ENCODE measurements at places on chromosomes 6 and 20.

DNA sequence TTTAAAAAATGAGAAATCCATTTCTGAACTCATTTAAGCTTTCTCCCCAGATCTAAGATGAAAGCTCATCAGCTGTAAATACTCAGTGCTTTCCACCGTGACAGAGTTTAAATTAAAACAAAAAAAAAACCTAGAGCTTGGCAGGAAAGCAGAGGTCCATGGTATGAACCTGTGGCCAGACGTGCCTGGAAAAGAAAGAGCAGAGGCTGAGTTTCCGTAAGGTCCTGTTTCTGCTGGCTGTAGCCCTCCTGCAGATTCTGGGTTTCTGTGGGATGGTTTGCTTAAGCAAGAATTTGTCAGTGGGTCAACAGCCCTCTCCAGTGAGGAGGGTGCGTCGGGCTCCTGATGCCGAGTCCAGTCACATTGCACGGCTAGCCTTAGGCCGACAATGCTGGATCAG, 383.2 kb downstream of the SAMD5 start:
- no peak overlapping the region for H3K4me3 ChIP-seq
- no peaks in the 10 kb centered on the region for H3K27me3 ChIP-seq
- no peak for DNase-seq
- H3K4me1 ChIP-seq: no peaks in the 10 kb centered on the region
- no peaks in the 10 kb centered on the region for H3K36me3 ChIP-seq

- H3K4me1 ChIP-seq: peaks cover 10% of the 10 kb centered on the region
- H3K4me3 ChIP-seq: no peak overlapping the region
- no peak overlapping the region for H3K27ac ChIP-seq
- peaks cover 87% of the 10 kb centered on the region for H3K27me3 ChIP-seq
These were observed 231.1 kb upstream of the RNF24 start for GRCh38 chr20:4246428-4246827.

DNA sequence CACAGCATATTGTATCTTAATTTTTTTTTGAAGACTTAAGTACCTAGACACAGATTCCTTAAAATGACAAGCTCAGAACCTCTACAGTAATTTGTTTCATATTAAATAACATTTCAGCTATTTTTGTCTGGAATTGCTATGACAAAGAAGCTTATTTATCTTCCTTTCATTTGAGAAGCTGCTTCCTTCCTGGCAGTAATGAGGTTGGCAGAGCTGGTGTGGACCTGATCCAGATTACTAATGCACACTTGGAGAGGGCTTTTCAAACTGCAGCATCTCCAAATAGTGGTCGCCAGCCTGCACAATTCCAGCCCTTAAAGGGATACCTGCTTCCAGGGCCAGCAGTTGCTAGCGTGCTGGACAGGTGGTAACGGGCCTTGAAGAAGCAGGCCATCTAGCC, 12.1 kb downstream of the PTCHD4 start:
- H3K27ac ChIP-seq: no peak overlapping the region
- no peaks in the 10 kb centered on the region for H3K4me1 ChIP-seq
- no peak overlapping the region for H3K4me3 ChIP-seq
- H3K27me3 ChIP-seq: no peaks in the 10 kb centered on the region
- no peaks in the 10 kb centered on the region for H3K36me3 ChIP-seq

- DNase-seq: no peak
- peaks cover 4% of the 10 kb centered on the region for H3K36me3 ChIP-seq
- no peak overlapping the region for H3K4me3 ChIP-seq
- H3K4me1 ChIP-seq: peaks cover 4% of the 10 kb centered on the region
- H3K27ac ChIP-seq: no peak overlapping the region
These were observed 21.4 kb upstream of the NELFCD start for GRCh38 chr20:58959652-58960051.

- peaks cover 4% of the 10 kb centered on the region for H3K36me3 ChIP-seq
- no peak for DNase-seq
- peaks cover 72% of the 10 kb centered on the region for H3K27me3 ChIP-seq
- H3K27ac ChIP-seq: no peak overlapping the region
- no peak overlapping the region for H3K4me3 ChIP-seq
These were observed 44.5 kb downstream of the SLC52A3 start for GRCh38 chr20:723756-724155.

GRCh38 chr6:165488624-165489295, 174.3 kb downstream of the PDE10A start:
- no peak overlapping the region for H3K4me3 ChIP-seq
- H3K27me3 ChIP-seq: no peaks in the 10 kb centered on the region
- H3K4me1 ChIP-seq: no peaks in the 10 kb centered on the region
- DNase-seq: no peak
- H3K36me3 ChIP-seq: no peaks in the 10 kb centered on the region

DNA sequence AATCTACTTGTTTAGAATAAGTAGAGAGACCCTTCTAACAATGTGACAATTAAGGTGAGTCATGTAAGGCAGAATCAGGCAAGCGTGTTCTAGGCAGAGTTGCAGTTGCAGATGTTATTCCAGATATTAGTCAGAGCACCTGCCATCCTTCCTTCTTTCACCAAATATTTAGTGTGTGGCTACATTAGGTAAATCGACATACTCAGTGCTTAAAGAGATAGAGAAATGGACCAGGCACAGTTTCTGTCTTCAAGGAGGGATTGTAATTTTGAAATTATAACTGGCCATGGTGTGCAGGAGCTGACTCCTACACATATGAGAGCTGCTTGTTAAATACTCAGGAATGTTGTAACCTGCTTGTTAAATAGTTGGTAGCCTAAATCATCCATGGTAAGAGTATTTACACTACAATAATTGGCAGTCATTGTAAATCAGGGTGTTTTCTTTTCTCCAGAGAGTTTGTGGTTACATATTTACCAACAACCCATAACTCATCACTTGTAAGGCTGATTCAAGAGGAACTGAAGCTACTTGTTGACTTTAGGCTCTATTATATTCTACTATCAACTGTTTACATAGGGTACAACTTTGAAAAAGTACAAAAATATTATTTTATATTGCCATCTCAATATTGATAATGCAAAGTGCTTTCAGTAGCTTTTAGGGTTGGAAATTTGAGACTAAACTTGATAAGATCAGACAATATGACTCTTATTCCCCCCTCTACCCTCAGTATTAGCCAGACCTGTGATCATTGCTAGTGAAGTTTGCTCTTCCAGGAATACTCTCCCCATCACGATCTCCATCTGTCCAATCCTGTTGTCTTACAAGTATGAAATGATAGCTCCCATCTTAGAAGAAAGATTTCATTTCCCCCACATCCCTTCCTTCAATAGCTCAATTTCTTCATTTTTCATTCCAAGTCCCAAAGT, 607.1 kb downstream of the COL12A1 start:
- no peak overlapping the region for H3K4me3 ChIP-seq
- no peaks in the 10 kb centered on the region for H3K27me3 ChIP-seq
- DNase-seq: no peak
- H3K4me1 ChIP-seq: no peaks in the 10 kb centered on the region

GRCh38 chr6:139154881-139155547, 20.1 kb downstream of the HECA start:
- peaks cover 65% of the 10 kb centered on the region for H3K4me1 ChIP-seq
- DNase-seq: no peak
- H3K27ac ChIP-seq: peak overlapping the region; percentile 48
- peaks cover 8% of the 10 kb centered on the region for H3K36me3 ChIP-seq
- no peaks in the 10 kb centered on the region for H3K27me3 ChIP-seq

- H3K27ac ChIP-seq: no peak overlapping the region
- H3K27me3 ChIP-seq: no peaks in the 10 kb centered on the region
- H3K4me3 ChIP-seq: no peak overlapping the region
- H3K36me3 ChIP-seq: no peaks in the 10 kb centered on the region
- no peak for DNase-seq
These were observed 45.5 kb upstream of the THEMIS start for GRCh38 chr6:127946388-127946787.

DNA sequence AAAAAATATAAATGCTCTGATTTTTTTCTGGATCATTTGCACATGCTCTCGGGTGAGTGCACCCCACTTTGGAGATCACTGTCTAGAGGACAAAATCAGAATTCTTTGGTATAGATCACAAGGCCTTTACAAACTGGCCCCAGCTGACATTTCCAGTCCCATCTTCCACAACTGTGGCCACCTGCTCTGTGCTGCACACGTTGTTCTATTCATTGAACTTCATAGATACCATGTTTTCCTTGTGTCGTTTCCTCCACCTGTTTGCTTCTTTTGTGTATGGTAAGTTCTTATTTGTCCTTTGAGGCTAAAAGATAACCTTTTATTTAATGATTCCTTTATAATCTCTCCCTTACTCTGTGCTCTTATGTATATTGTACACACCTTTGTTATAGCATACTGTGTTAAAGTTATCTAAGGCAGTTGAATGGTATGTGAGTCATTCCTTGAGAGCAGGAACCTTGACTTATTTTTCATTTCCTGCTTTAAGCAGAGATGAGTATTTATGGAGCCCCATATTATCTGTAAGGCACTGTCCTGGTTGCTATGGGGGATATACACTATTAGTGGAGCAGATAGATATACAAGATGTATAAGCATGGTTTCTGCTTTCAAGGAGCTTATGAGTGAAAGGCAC, 12.0 kb upstream of the SLC17A5 start:
- no peaks in the 10 kb centered on the region for H3K36me3 ChIP-seq
- no peak for DNase-seq
- peaks cover 48% of the 10 kb centered on the region for H3K27me3 ChIP-seq

GRCh38 chr6:121086876-121087275, 247.4 kb downstream of the TBC1D32 start:
- no peak for DNase-seq
- no peaks in the 10 kb centered on the region for H3K36me3 ChIP-seq
- H3K4me1 ChIP-seq: no peaks in the 10 kb centered on the region
- no peak overlapping the region for H3K27ac ChIP-seq
- H3K27me3 ChIP-seq: no peaks in the 10 kb centered on the region
- no peak overlapping the region for H3K4me3 ChIP-seq

DNA sequence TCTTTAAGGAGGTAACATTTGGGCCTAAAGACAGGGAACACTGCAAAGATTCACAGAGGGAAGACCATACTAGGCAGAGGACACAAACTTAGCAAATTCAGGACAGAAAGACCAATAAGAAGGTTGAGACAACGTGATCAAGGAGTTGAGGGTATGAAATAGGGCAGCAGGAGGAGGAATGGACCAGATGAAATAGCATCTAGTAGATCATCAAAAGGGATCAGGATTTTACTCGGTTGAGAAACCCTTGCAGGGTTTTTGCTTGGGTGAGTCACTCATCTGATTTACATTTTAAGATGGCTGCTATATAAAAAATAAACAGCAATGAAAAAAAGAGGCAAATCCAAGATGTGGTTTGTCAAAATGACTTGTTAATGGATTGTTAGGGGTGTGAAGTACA, 4.7 kb downstream of the BCLAF1 start:
- peaks cover 4% of the 10 kb centered on the region for H3K36me3 ChIP-seq
- DNase-seq: no peak
- H3K4me3 ChIP-seq: peak overlapping the region; percentile 98

GRCh38 chr6:26403893-26404292, 1.8 kb downstream of the BTN3A1 start:
- peak overlapping the region; percentile 100 for H3K4me3 ChIP-seq
- no peak for DNase-seq

DNA sequence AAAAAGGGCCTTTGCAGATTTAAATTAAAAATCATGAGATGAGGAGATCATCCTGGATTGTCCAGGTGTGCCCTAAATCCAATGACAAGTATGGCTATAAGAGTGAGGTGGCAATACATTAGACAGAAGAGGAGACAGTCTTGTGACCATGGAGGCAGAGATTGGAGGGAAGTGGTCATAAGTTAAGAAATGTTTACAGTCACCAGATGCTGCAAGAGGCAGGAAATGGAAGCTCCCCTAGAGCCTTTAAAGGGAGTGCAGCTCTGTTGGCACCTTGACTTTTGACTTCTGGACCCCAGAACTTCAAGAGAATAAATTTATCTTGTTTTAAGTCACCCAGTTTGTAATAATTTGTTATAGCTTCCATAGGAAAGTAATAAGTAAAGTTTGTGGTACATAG, 61.1 kb downstream of the HMGN3 start:
- no peaks in the 10 kb centered on the region for H3K4me1 ChIP-seq
- no peak overlapping the region for H3K4me3 ChIP-seq
- no peak for DNase-seq
- H3K27me3 ChIP-seq: peaks cover 17% of the 10 kb centered on the region
- no peak overlapping the region for H3K27ac ChIP-seq
- H3K36me3 ChIP-seq: no peaks in the 10 kb centered on the region

GRCh38 chr6:46269447-46270229, 98.9 kb upstream of the ENPP5 start:
- no peaks in the 10 kb centered on the region for H3K36me3 ChIP-seq
- no peaks in the 10 kb centered on the region for H3K4me1 ChIP-seq
- no peak overlapping the region for H3K4me3 ChIP-seq
- no peak for DNase-seq

DNA sequence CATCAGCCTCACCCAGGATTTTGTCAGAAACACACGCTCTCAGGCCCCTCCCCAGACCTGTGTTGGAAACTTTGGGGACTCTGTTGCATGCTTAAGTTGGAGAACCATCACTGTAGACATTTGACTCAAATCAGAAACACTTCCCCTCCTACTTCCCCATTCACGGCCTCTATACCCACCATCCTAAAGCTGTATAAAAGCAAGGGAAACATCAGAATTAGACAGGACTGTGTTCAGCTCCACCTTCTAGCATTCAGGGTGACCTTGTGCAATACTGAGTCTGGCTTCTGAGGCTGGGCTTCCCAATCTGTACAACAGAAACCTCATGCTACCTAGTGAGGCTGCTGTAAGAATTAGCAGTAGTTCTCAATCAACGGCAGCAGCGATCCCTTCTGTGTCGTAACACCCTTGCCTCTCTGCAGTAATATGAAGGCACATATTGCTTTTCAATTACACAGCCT, 252.3 kb downstream of the LY86 start:
- no peak overlapping the region for H3K4me3 ChIP-seq
- no peak for DNase-seq
- H3K36me3 ChIP-seq: peaks cover 2% of the 10 kb centered on the region
- H3K27me3 ChIP-seq: peaks cover 37% of the 10 kb centered on the region

DNA sequence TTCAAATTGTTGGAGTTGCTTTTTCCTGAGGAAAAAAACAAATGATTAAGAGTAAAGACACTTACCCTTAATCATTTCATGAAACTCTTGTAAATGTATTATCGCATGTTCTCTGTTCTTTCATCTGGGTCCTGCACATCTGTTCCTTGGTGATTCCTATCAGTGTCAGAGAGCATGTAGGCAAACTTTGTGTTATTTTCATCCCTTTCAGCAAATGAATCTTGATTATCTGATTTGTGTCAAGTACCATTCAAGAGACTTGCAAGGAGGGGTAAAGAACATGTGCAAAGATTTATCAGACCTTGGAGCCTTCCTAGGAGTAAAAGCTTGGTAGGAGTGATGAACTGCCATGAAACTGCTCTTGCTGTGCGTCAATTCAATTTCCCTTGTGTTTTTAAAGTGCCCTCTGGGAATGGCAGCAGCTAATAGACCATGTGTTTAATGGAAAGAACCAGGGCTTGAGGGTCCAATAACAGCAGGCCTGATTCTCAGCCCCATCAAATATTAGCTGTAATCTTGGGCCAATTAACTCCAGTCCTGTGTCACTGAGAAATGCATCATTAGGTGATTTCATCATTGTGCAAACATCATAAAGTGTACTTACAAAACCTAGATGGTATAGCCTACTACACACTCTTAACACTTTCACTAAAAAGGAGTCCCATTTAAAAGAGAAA, 118.9 kb upstream of the CEP85L start:
- H3K27ac ChIP-seq: no peak overlapping the region
- H3K27me3 ChIP-seq: no peaks in the 10 kb centered on the region
- H3K4me1 ChIP-seq: peaks cover 18% of the 10 kb centered on the region
- H3K36me3 ChIP-seq: no peaks in the 10 kb centered on the region
- H3K4me3 ChIP-seq: no peak overlapping the region
- DNase-seq: no peak

Data from T-helper 17 cell (primary cell).